ENCODE measurements at places on chromosomes 4 and X. TPM values are rescaled to one million over a fixed set of nuclear protein-coding genes. Genes with fewer than 3 reads are reported as not detected.

DNA sequence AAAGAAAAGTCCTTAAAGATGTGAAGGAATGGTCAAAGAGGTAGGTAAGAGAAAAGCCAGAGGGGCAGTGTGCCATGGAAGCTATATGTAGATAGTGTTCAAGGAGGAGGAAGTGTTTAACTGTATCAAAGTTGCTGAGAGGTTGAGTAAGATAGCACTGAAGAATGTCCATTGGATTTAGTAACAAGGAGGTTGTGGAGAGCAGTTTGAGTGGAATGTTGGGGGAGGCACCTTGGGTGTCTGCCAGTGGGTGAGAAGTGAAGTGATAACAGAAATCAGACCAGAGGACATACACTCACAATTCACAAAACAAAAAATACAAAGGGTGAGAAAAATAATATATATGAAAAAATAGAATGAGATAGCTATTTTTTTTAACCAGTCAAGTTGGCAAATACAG is 121.3 kb upstream of the AMOT start:
- ATAC-seq, result no peak

DNA sequence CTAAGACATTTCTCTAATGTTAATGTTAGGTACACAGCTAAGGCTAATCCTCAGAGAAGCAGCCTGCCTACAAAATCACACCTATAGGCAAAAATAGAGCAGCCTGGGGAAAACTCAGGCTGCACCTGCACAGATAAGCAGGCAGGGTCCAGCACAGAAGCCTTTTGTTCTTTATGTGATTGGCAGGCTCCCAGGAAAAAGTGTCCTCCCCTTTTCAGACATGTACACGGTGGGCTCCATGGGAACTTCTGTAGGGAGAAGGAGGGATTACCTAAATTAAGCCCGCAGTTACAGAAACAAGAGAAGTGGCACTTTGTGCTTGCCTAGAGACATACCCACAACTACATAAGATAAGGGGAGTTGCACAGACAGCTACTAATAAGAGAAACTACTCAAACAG is 4.0 kb upstream of the HSPA4L start:
- ATAC-seq, result no peak

DNA sequence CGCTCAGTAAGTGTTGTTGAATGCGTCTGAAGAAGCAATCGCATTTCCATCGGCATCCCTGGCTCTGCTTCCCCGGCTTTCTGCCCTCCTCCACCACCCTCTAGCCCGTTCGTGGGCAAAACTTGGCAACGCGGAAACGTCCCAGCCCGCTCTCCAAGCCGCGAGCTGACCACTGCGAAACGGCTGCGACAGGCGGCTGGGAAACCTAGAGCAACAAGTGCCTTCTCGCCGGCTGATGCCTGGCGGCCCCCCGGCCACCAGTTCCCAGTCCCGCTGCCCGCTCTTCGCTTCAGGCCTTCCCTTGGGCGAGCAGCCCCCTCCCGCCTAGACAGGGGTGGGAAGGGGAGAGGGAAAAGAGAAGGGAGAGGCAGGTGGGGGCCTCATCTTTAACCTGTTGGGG is 837 bp downstream of the CITED1 start:
- no peak for ATAC-seq

The SMIM10L2A gene
- 7.6 TPM for total RNA-seq

DNA sequence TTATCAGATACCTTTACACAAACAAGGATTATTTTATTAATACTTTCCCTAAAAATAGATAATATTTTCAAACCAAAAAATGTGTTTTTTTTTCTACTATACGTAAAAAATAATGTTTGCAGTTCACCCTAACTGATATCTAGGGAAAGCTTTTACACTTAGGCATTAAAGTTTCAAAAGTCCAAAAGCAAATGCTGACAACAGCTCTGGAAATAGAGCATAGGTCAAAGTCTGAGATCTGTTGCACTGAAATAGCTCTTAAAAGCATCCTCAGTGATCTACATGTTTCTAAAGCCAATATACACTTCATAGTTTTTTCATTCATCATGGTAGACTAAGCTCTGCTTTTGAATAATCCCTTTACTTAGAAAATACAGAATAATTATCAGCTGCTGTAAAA is 222.8 kb downstream of the TRAM1L1 start:
- no peak for ATAC-seq

DNA sequence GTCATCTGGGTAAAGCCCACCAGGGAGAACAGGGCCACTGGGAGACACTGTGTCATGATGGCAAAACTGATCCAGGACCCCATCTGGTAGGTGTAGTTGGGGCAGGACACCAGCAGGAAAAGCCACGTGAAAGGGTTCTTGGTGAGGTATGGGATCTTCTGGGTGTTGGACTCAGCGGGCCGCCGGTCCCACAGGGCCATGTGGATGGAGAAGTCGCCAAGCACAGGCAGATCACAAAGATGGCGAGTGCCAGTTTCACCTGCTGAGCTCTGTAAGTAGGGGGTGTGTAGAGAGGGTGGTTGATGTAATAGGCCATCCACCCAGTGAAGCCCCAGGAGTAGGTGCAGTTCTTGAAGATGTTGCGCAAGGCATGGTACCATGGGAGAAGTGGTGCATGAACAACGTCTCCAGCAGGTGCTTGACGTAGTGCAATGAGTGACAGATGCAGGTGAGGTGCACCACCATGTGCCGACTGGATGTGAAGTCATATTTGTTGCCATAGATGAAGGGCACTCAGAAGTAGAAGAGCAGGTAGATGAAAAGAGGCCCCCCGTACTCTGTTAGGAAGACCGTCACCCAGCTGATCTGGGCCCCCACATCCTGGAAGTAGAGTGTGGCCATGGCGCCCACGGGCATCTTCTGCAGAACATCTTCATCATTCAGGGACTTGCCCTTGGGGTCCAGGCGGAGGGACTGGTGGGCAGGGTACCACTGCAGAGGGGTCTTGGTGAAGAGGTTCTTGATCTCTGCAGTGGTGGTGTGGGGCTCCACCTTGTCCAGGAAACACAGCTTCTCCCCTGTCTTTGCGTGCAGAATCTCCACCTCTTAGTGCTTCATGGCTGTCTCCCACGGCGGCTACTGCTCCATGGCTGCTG is 249.3 kb downstream of the ANKRD50 start:
- no peak for ATAC-seq

- no peak for ATAC-seq
Measured at GRCh38 chr4:144411700-144412099, 234.3 kb upstream of the HHIP start.

GRCh38 chr4:183757060-183757459 is 98.0 kb downstream of the TRAPPC11 start:
- ATAC-seq, result no peak

GRCh38 chr4:25022766-25023165 is 8.0 kb downstream of the LGI2 start:
- no peak for ATAC-seq

Measured in motor neuron (in vitro differentiated cells).